ENCODE measurements at places on chromosomes 2 and 18.

DNA sequence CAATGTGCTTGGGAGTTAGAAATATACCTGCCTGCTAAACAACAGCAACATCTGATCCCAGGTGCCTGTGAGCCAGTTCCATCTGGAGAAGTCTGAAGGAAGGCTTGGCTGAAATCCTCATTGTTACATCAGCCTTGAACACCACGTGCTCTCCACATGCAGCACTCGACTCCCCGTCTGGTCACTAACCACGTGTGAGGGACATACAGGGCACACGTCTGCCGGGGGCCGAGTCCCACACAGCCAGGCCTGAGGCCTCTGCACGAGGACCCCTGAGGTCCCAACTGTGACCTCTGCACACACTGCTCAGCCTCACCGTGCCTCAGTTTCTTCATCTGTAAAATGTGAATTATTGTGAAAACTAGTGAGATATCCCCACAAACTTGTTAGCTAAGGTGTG lies 236.5 kb upstream of the SALL3 start:
- no peak for DNase-seq

DNA sequence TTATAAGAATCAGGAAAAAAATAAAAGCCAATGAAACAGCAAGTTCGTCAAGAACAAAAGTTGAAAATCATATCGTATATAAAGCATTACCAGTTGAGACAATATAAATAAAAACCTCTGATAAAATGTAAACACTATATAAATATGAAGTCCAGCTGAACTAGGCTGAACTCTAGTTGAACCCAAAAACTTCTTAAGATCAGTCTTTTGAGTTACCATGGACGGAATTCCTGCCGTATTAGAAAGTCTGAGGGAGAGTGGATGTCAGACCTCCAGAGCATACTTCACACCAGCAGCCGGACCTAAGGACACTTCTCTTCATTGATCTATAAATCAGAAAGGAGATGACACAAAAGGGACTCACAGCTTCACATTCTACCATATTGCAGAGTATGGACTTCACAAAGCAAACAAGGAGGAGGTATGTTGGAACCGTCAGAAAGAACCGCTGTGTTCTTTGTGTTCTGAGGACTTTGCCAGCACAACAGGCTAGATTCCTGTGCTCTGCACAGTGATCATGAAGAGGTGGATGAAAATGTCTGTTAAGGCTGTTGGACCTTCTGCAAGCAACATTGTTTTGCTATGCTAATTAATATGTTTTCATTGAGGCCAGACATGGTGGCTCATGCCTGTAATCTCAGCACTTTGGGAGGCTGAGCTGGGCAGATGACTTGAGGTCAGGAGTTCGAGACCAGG lies 67.2 kb upstream of the SP5 start:
- DNase-seq, result no peak

DNA sequence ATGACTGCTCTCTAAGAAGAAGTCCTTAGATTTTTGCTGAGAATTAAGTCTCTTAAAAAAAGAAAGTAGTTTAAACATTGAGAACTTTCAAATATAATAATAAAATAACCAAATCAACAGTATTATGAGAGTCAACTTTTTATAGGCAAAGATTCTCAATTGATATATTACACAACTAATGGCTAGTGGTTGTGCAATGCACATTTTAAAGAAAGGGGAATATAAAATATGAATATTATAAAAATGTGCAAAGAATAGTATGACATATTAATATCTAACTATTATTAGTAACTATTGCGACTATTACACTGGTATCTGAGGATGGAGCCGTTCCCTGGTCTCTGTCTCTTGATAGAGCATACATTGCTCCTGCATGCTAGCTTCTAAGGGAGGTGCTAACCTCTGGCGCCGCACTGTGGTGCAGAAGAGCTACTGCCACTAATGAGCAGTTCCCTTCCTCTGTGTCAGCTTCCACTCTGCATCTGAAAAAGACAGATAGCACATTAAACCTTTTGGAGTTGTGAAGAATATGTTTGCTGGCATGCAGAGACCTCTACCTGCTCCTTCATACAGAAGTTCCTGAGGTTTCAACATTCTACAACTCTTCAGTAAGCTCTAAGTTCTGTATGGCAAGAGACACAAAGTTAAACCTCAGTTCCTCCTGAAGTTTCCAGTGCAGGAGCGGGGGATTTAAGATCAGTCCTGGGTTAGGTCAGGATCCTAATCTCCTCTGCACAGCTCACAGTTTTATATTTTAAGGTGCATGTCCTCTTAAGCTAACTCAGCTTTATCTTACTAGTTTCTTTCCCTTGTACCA lies 3.5 kb upstream of the SLC9A2 start:
- no peak for DNase-seq

DNA sequence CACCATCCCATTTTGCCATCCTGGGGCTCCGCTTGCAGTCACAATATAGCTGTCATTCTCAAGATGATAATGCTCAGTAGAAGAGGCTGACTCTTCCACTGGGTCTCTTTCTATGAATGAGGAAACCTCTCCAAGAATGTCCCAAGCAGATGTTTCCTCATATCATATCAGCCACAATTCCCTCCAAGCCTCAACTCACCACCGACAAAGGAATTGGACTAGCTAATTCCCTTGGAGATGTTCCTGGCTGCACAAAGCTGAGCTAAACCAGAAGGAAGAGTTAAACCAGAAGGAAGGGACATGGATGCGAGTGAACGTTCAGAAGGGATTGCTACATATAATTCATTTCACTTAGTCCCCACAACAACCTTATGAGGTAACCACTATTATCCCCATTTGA lies 65.0 kb upstream of the NPAS2 start:
- no peak for DNase-seq

DNA sequence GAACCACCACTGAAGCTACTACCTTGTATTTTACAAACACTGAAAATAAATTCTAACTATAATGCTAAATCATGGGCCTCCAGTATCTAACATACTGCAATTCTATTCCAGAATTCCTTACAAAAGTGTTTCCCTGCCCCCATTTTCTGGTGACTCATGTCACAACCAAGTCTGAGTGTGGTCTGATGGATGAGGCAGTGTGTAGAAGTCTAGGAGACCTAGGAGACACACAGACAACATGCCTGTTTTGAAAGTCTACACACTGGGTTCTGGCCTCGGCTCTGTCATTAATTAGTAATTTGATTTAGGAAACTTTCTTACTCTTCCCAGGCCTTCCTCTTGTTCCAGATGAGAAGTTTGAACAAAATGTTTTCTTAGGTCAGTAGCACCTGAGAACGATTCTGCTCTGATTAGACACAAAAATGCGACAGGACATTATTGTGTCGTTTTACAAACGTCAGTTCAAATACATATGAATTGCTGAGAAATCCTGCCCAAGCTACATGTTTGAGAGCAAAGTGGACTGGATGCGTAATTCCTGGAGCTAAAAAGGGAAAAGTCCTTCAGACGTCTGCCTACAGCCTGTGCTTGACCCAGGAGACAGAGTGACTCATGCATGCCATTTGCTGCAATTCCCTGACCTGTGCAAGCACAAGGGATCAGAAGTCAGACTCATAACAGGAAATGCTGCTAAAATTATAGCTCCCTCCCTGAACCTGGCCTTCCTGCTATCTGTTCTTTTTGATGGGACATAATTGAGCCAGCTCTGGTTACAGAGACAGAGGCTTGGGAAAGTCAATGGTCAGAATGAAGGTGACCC lies 494.4 kb downstream of the SOX11 start:
- no peak for DNase-seq
